Ecto neural progenitor cell (in vitro differentiated cells): ENCODE measurements at places on chromosomes 1 and 21.

GRCh38 chr1:36339215-36339614 lies 15.8 kb upstream of the EVA1B start:
- DNase-seq: no peak

GRCh38 chr1:202578565-202578964 lies 131.7 kb downstream of the SYT2 start:
- DNase-seq: no peak

GRCh38 chr1:20740781-20741180 lies 8.3 kb upstream of the SH2D5 start:
- no peak for DNase-seq

GRCh38 chr1:147241934-147242448 lies 493 bp upstream of the CHD1L start:
- no peak for DNase-seq

GRCh38 chr1:181113059-181113641 lies 24.6 kb downstream of the IER5 start:
- DNase-seq: no peak

DNA sequence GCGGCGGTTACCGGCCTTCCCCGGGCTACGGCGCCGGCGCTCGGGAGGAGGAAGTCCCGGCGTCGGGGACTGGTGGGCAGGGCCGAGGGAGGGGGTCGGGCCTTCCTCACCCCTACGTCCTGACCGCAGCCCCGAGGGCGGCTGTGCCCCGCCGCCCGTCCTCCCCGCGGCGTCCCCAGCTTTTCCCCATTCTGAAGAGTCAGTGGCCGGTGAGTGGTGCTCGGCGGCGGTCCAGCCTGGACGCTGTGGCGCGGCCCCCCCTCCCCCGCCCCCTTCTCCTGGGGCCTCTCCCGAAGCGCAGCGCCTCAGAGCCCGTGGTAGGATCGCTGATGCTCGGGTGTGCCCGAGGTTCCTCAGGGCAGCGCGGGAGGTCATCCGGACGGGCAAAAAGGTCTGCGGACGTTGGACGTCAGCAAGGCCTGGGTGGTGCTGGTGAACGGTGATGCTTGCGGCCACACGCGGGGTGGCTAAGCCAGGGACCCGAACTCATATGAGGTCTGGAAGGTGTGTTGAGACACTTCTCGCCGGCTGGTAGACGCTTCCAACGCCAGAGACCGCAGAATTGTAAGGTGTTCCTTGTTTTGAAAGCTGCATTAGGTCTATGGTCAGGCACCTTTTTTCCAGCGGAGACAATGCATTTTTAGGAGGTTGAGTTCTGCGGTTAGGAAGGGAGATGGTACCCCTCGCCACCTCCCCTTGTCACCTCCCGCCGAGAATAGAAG lies 725 bp downstream of the SLC25A33 start:
- DNase-seq: peak; percentile 80

GRCh38 chr1:180185281-180185680 lies 30.6 kb downstream of the QSOX1 start:
- no peak for DNase-seq

GRCh38 chr1:23979387-23979880 lies 693 bp downstream of the SRSF10 start:
- DNase-seq: no peak

GRCh38 chr1:21233490-21233889 lies 56.8 kb downstream of the ECE1 start:
- no peak for DNase-seq

GRCh38 chr1:113307771-113308445 lies 82.4 kb upstream of the MAGI3 start:
- no peak for DNase-seq

GRCh38 chr1:234373959-234374254 lies 651 bp downstream of the COA6 start:
- DNase-seq: no peak

GRCh38 chr1:106584107-106584506 lies 472.4 kb upstream of the PRMT6 start:
- no peak for DNase-seq

DNA sequence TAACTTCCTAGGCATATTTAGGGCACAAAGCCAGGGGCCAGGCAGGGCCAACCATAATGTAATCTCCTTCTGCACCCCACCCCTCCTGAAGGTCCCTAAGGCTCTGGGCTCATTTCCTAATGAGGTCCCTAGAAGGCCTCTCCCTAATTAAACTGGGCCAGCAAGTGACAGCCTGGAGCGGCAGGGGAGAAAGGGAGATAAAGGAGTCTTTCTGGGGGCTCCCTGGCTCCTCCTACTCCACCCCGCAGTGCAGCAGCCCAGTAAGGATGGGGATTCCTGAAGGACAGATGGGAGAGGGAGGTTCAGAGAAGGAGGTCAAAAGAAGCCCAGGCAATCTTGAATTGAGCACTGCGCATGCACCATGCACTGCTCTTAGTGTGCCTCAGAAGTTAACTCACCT lies 12.8 kb downstream of the LRP8 start:
- no peak for DNase-seq

GRCh38 chr1:163038928-163039706 lies 30.0 kb upstream of the RGS4 start:
- no peak for DNase-seq

GRCh38 chr1:110728388-110729001 lies 53.8 kb upstream of the KCNA3 start:
- DNase-seq: no peak

DNA sequence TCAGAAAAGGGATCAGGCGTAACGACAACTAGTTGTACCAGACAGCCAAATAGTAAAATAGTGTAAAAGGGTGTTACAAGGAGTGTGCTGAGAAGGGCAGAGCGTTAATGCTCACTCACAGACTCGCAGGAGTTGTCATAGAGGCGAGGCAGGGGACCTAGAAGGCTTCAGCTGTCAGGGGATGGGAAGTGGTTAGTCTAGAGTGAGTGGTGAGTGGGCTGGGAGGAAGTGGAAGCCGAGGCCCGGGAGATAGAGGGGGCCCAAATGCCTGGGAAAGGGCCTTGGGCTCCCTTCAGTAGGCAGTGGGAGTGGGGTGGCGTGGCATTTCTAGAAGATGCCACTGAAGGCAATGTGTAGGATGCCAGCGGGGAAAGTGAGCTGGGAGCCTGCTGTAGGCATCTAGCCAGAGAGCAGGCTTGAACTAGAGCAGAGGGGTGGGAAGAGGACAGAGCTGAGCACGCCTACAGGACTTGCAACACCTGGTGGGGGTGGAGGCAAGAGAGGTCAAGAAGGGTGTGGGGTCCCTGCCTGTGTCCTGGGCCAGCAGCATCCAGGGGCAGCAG lies 10.3 kb downstream of the SLC6A17 start:
- DNase-seq: no peak

DNA sequence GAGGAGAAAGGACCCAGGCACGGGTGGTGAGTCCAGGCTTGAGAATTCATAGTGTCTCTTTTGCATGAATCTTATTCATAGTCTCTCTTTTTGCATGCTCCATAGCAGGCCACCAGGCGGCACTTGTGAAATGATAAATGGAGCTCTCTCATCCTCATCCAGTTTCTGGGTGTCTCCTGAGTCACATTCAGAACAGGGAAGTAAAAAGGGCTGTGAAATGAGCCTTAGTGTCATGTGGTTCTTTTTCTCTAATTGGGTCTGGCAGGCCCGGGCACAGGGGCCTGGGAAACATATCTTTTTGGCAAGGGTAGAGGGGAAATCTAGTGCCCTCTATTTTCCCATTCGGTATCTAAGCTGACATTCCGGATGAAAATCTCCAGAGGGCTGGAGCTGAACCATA lies 19.1 kb upstream of the NCF2 start:
- DNase-seq: no peak

- DNase-seq: no peak
These were observed 86.5 kb upstream of the ATP1A1 start for GRCh38 chr1:116286541-116286971.

DNA sequence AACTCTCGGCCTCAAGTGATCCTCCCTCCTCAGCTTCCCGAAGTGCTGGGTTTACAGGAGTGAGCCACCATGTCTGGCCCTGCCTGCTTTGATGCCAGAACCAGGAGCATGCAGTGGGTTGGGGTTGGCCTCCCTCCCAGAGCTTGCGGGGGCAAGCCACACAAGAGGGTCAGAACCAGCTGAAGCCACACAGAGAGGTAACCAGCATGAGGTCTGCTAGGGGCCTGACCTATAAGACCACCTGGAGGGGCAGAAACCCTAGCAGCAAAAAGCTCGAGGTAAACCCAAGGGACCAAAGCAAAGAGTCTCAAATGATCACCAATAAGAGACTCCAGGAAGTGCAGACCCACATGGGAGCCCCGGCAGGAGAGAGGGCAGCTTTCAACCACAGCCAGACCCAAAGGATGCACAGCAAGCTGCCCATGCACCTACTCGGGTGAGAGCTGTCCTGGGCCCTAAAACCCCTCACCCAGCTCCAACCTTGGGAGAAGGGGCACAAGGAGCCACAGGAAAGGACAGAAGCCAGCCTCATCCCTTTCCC lies 81.2 kb downstream of the TOMM20 start:
- no peak for DNase-seq
